AML-193 (cell line): ENCODE measurements at places on chromosomes 13 and 19.

GRCh38 chr13:43664700-43665191, 122.0 kb downstream of the ENOX1 start:
- no peak for DNase-seq

GRCh38 chr13:63954683-63955082, 2539.0 kb upstream of the PCDH20 start:
- DNase-seq, result no peak

DNA sequence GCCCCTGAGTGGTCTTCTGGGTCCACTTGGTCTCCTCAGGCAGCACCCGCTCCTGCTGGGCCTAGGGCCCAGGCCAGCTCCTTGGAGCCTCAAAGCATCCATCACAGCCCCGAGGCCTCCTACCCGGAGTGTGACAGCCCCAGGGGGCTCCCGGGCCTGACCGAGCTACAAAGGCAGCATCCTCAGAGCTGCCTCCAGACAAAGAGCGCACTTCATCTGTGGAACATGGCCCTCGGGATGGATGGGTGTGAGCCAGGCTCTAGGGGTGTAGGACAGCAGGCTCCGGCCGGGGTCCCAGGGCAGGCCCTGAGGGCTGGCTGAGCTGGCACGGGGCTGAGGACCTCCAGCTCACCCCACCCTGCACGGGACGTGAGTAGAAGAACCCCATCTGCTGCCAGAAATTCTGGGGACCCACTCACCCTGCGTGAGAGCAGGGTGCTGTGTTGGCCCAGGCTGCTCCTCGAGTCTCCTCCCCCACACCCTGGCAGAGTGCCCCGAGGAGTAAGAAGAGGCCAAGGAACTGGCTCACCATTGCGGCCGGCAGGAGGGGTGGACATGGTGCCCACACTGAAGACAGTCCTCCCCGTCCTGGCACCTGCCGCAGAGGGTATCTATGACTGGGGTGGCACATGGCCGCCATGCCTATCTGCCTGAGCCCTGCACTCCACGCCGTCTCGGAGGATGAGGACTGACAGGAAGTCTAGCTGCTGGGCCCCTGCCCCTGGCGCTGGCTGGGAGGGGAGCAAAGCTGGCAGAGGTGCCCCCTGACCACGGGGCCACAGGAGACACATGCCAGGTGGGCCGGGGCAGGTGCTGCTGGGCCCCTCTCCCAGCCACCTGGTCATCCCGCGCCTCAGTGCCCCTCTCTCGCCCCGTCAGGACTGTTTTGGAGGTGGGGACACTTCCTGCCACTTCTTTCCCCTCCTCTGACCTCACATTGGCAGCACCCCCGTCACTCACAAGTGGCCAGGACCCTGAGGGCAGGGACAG, 22.3 kb downstream of the CEBPG start:
- no peak for DNase-seq

DNA sequence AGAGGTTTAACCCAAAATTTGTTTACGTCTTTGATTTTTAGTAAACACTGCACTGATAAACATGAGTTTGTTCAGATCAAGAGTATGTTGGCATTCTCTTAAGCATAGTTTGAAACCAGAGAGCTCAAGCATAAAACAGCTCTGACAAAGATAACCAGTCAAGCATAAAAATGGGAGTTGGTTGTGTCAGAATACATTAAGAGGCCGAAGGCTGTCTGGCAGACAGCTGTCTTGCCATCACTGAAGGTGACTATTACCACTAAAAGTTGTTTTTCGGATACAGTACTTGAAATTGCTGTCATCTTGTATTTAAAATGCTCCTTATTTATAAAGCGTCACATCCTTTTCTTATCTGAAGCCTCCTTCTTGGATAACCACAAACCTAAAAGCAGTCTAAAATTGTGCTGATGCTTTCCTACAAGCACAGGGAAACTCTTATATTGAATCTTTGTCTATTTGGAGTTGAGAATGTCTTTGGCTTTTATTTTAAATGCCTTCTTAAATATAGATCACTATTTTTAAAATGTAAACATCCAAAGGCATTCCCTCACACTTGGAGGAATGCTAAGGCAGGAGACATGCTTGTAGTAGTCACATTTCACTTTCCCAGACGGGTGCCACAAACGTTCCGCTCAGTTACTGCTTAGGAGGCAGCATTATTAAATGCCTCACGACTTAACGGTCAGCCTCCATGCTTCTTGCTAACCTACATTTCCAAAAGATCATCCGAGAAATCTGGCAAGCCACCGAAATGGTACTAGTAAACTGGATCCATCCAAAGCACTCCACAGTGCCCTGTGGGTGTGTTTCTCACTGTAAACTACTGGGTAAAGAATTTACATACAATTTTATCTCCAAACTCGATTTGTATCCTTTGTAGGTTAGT, 1.5 kb downstream of the SMAD9 start:
- DNase-seq, result no peak

GRCh38 chr19:57888560-57889231, at the start of gene ZNF814:
Gene ZNF814, minus strand, starts transcription at chr19:57889037. Its CDS starts 235 bp downstream, at chr19:57888802.
- DNase-seq, result no peak

DNA sequence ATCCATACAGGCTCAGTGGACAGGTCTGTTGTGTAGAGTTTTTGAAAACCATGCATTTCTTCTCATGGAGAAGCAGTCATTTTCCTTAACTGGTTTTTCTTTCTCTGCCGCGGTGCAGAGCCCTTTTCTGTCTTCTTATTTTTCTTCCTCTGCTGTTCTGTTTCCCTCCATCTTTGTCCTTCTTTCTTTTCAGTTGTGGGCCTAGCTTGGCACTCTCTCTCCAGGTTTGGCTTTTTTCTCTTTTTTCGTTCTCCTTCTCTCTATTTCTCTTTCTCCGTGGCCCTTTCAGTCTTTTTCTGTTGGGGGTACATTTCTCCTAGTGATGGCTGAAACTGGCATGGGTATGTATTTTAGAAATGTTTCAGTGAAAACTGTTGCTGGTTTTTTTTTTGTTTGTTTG, 24.1 kb downstream of the NFIX start:
- DNase-seq, result no peak

GRCh38 chr13:47875201-47875600, 125.9 kb downstream of the SUCLA2 start:
- DNase-seq, result peak; percentile 63

- DNase-seq, result peak; percentile 79
Measured at GRCh38 chr13:108342369-108343289, 73.1 kb downstream of the TNFSF13B start.

- no peak for DNase-seq
Measured at GRCh38 chr19:4057931-4058692, 8.6 kb downstream of the ZBTB7A start.

GRCh38 chr19:48658483-48658882, 12.5 kb upstream of the CA11 start:
- DNase-seq, result no peak

DNA sequence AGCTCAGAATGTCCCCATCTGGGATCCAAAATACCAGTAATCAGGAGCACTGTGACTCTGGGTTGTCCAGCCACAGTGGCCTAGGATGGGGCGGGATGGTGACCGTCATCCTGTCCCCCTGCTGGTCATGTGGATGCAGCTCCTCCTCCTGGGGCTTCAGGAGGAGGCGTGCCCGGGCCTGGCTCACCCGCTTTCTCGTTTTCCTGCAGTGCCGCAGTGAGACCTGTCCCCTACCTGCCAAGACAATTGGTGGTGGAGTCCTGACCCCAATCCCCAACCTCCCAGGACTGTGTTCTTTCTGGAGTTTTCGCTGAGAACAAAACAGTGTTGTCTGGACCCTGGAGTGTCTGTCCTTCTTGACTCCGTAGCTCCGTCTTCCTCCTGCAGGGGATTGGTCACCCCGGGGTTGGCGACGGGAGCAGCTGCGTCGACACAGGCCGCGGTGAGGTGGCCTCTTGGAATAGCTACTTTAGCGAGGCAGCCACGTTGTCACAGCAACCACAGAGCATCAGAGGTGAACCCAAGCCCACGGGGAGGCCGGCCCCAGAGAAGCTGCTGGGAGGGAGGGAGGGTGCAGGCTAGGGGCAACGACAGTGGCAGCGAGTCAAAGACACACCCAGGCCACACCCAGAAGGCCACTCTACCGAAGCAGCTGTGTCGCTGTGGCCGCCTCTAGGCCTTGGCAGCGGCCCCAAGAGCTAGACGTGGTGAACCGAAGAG, 10.2 kb upstream of the EMC10 start:
- DNase-seq, result no peak

DNA sequence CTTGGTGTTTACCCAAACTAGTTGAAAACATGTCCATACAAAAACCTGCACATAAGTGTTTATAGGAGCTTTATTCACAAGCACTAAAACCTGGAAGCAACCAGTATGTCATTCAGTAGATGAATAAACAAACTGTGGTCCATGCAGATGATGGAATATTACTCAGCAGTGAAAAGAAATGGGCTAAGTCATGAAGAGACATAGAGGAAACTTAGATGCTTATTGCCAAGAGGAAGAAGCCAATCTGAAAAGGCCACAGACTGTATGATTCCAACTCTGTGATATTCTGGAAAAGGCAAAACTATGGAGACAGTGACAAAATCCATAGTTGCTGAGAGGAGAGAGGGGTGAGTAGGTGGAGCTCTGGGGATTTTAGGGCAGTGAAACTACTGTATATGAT, 38.8 kb upstream of the MCF2L start:
- no peak for DNase-seq

DNA sequence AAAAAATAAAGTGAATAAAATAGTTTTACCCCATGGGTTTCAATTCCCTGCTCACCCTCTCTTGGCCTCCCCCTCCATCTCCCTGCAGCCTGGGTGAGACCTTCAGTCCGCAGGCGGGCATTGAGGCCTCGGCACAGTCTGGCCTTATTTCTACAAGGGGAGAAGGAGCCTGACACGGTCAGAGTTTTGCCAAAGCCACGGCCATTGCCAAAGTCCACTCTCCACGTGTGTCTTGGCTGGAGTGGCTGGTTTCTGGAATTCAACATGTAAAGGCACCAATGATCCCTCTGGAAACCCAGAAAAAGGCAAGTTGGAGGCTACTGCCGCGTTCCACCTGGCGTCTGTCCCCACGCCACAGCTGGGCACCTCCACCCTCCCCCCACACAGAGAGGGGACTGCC, 43.4 kb upstream of the SPACA7 start:
- no peak for DNase-seq

DNA sequence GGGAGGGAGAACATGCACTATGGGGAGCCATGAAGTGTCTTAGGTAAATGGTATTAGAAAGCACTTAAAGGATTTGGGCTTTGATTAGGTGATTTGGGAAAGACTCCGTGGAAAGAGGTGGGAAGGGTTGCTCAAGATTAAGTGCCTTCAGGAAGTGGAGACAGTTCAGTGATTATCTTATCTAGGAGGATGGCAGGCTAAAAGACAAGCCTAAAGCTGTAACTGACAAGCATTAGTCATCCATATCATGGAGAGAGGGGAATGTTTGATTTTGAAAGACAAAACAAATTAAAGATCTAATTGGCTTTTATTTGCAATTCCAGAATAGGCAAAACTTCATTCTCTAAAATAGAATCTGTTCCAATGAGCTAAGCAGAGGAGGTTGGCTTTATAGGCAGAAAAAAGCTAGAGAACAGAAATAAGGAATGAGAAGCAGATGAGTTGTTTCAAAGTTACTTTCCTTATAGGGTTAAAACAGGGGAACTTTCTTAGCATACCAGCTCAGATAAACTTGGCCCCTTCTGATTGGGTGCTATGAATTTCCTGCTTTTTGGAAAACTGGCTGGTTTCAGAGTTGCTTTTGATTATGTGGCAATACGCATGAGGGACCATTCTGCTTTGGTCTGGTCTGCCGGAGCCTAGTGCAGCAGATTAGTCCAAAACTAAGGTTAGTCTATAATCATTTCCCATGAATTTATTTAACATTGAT, 1.8 kb upstream of the DIAPH3 start:
- no peak for DNase-seq

- DNase-seq, result no peak
Measured at GRCh38 chr19:1356508-1356865, 27.2 kb upstream of the NDUFS7 start.

DNA sequence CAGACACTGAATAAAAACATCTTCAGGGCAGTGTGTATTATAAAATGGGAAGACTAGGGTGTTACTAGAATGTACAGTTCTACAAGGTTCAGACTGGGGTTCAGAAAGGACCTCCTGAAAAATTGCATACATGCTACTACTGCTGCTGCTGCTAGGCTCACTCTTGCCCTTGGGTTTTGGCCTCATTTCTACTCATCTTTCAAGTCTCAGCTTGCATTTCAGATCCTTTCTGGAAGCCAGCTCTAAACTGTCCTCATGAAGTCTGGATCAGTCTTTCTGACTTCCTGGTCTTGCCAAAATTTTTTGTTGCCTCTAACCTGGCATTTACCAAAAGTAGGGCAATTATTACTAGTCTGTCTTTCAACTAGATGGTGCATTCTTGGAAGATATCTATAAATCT, 393.3 kb downstream of the DIAPH3 start:
- DNase-seq, result no peak

DNA sequence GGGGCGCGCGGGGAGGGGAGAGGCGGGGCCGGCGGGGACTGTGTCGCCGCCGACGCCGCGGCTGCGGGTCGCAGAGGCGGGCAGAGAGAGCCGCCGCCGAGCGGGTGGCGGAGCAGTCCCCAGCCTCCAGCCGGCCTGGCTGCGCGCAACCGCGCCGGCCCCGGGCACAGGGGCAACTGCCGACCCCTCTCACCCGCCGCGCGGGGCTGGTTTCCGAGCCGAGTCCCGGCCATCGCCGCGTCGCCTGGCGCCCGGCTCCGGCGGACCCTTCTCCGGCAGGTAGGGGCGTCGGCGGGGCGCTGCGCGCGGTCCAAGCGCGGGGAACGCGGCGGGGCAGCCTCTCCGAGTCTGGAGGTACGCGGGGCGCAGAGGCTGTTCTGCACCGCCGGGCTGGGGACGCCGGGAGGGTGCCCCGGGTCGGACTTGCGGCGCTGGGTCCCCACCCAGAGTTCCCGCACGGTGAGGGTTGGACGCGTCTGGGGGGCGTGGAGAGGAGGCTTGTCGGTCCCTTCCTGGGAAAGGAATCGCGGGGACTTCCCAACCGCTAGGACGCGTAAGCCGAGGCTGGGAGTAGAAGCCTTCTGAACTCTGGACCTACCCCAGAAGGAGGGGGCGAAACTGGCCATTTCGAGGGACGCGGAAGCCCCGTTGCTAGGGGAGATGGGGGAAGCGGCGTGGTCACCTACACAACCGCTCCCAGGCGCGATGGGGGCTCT, 133.6 kb upstream of the MYO16 start:
- no peak for DNase-seq

DNA sequence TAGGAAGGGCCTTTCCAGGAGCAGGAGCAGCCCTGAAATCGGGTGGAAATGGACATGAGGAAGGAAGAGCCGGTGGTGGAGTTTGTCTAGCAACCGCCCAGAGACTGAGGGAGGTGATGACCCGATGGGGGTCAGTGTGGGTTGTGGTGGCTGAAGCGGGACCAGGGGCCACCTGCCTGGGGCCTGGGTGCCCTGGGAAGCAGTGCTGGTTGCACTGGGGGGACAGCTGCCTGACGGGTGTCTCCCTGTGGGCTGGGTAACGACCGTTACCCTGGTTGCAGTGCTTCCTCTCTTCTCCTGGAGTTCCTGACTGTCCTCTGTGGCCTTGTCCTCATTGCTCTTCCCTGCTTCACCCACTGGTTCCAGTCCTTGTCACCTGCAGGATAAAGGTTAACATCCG, 13.0 kb downstream of the ZNF536 start:
- DNase-seq, result no peak

DNA sequence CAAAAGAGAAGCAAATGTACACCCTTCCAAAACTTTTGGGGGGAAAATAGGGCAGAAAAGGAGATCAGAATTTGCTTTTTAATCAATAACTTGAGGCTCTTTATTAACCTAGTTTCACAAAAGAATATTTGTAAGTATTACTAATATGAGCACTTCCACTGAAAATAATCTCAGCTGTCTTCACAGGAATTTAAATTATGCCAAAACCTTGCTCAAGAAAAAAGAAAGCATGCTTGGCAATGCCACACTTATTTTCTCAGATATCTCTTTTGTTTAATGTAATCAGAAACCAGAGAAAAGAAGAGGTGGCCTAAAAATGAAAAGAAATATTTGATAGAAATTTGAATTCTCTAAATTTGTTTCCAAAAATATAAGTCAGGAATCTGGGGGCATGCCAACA, 234.9 kb upstream of the GPC6 start:
- no peak for DNase-seq
